ENCODE measurements at places on chromosomes 1 and 21. TPM values are rescaled to one million over a fixed set of nuclear protein-coding genes. Genes with fewer than 3 reads are reported as not detected.

Gene TNNT2
- 3.9 TPM for total RNA-seq

Gene RGS8
- total RNA-seq = not detected

Gene CASQ1
- total RNA-seq = 0.28 TPM

Gene LAPTM5
- total RNA-seq = 9.1 TPM

Gene SOAT1
- total RNA-seq = 6.1 TPM

Data from esophagus mucosa (tissue), 1 donor.